ENCODE measurements at places on chromosomes 3 and 15.

- no peak for DNase-seq
Observed at GRCh38 chr15:99744142-99744541, 10.9 kb upstream of the LYSMD4 start.

- no peak for DNase-seq
Observed at GRCh38 chr3:160464321-160464720, 14.7 kb upstream of the TRIM59 start.

DNA sequence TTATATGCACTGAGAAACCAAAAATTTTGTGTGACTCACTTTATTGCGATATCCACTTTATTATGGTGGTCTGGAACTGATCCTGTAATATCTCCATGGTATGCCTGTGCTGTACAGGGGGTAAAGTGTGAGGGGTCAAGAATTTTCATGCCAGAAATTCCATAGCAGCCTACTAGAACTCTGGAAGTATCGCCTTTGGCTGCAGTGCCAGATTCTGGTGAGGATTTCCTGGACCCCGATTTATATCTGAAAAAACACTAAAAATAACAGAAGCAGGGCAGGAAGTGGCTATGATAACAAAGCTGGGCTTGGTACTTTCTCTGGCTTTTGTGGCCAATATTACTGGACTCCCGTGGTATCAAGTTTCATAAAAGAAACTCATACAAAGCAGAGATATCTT, 36.4 kb downstream of the CCDC80 start:
- DNase-seq: no peak

- DNase-seq: no peak
Observed at GRCh38 chr15:68348081-68348480, 70.5 kb downstream of the FEM1B start.

DNA sequence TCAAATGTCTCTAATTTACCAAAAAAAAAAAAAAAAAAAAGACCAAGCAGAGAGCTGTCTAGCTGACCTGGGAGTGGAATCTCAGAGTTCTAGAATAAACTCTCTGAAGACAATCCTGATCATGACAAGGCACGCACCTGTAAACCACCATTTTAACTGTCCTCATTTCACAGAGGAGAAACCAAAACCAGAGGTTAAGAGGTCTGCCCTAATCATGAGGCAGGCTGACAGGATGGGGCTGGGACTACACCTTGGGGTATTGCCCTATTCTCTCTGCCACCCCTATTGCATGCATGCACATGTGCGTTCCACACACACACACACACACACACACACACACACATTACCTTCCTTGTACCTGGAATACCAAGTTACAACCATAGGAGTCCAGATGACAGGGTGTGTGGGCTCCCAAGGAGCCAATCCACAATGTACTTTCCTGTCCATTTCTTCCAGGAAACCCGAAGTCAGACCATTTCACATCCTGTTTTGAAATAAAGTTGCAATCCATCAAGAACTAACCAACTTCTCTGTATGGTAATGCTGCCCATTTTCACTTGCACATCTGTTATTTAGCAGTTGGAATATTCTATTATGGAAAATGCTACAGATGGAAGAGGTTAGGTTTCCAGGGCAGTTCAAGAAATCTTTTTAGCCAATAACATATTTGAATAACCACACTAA, 34.6 kb downstream of the HSPBAP1 start:
- no peak for DNase-seq

GRCh38 chr15:68217341-68217740, 12.2 kb downstream of the CLN6 start:
- DNase-seq: no peak

DNA sequence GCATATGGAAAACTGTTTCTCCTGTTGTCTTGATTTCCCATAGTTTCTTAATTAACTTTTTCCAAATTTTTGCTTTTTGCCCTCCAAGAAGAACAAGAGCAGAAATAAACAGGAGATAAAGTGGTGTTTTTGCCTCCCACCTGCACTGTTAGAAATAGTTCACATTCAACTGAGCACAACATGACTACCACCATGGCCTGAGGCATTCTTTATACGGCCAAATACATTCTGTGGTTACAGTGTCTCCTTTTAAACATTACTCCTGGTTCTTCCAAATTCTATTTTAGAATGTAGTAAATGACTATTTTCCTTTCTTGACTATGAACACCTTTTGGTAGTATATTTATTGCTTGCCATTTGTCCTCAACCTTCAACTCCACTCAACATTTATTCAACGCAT, 98.5 kb downstream of the LARS2 start:
- DNase-seq: no peak

DNA sequence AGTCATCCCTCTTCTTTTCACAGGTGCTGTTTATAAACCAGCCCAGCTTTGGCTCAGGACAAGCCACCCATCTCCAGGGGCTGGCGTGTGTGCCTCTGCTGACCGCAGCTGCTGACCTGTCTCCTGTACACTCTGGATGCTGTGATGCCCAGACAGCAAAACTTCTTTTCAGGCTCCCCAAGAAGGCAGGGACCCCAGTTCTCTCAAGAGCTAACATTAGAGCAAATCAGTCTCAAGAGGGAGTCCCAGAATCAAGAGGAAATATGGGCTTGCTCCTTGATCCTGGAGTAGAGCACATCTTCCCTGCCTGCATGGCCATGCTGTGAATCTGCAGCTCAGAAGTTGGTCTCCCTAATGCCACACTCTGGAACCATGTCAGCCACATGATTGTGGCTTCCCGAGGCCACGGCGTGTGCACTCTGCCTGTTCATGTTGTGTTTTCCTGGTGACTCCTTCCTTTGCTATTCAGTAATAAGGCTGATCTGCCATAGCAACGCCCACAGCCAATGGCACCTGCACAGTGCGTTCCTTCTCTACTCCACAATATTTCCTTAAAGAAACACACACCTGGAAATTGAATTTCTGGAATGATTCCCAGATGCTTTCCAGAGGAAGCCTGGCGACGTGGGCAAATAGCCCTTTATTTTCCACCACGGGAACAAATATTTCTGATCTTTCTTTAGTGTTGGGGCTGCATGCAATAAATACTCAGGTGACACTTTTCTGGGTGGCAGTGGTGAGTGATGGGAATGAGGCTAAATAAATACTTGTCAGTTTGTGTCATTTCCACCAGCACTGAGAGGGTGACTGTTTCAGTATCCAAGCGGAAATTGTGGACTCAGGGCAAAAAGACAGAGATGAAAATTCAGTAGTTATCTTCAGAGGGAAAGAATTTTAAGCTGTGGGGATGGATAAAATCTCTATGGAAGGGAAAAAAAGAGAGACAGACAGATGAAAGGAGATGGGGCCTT, 21.9 kb upstream of the THSD4 start:
- no peak for DNase-seq

- no peak for DNase-seq
Observed at GRCh38 chr3:138359148-138359918, 11.0 kb downstream of the MRAS start.

DNA sequence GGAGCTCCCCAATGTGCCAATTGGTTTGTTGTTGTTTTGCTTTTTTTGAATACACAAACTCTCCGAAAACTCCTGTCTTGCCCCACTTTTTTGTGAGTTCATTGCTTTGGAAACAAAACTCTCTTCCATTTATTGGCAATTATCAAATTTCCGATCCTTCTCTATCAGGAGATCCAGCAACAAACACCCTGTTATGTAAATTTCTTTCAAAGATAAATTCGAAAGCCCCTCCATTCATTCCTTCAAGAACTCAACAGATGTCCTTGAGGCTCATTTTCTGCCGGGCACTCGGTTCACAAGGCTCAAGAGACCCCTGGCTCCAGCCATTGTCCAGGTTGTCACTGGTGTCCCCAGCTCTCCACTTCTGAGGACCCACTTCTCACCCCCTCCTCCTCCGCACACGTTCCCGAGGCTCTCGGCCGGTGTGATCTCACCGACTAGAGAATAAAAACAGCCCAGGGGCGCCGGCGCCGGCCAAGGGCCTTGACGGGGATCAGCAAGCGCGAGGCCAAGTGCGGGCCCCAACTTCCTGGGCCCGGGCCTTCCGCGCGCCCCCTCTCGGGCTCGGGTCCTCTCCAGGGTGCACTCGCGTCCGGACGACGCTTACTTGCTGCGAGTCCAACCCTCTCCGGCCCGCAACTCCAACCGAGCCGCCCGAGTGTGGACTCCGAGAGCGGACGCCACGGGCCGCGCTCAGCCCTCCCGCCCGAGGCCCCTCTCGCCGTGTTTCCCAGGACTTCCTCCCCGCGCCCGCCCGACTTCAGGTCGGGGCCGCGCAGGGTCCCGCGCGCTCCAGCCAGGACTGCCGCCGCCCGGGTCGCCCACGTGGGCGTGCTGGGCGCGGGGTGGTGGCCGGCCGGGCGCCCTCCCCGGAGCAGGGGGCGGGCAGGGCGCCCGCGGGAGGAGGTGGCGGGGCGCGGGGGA, 533 bp upstream of the SMAD3 start:
- DNase-seq: no peak

DNA sequence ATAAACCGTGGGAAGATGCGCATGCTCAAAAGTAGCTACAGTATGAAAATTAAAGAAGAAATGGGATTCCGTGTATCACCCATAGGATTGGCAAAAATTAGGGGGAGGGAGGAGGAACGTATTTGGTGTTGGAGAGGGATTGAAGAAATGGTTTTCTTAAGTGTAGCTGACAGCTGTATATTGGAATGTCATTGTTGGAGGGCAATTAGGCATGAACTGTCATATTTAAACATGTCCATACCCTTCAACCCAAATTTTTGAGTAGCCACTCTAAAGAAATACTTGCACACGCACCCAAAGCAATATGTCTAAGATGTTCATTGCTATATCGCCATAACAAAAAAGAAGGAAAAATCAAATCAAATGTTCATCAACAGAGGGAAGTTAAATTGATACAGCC, 144.7 kb downstream of the TLE3 start:
- no peak for DNase-seq

- no peak for DNase-seq
Observed at GRCh38 chr15:98583771-98584430, 64.4 kb upstream of the IGF1R start.

DNA sequence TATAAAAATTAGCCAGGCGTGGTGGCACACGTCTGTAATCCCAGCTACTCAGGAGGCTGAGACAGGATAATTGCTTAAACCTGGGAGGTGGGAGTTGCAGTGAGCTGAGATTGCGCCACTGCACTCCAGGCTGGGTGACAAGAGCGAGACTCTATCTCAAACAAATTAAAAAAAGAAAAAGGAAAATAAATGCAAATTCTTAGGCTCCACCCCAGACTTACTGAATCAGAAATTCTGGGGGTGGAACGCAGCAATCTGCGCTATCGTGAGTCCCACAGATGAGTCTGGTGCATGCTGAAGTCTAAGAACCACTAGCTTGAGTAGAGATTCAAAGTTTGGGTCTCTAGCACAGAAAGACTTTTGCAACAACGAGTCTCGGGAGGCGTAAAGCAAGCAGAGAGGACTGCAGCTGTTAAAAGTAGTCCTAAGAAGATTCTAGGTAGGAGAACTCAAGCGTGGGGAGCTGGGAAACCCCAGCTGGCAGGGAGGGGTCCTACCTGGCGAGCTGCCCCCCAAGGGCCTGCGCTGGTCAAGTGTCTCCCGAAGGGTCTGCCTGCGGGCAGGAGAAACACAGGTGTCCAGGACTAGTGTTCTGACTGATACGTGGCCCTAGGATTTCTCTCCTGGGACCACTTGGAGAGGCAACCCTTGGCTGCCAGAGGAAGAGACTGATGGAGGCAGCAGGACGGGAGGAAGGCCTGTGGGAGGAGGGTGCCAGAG, 21.9 kb downstream of the CEP19 start:
- DNase-seq: no peak

GRCh38 chr3:194277104-194277785, 73.9 kb downstream of the CPN2 start:
- no peak for DNase-seq

DNA sequence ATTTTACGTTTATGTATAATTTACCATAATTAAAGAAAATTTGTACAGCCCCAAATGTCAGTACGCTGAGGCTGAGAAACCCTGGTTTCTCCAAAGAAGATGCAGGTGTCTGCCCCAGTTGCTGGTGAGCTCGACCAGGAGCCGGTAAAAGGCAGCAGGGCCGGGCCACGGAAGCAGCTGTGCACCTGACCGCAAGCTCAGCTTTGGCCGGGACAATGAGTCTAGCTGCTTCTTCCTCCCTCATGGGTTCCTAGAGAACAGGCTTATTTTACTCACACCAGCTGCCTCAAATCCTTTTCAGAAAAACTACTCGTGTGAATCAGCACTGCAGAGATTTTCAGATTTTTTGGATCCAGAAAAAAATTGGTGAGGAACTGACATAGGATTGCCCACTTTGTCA, 18.0 kb upstream of the ZXDC start:
- DNase-seq: no peak

DNA sequence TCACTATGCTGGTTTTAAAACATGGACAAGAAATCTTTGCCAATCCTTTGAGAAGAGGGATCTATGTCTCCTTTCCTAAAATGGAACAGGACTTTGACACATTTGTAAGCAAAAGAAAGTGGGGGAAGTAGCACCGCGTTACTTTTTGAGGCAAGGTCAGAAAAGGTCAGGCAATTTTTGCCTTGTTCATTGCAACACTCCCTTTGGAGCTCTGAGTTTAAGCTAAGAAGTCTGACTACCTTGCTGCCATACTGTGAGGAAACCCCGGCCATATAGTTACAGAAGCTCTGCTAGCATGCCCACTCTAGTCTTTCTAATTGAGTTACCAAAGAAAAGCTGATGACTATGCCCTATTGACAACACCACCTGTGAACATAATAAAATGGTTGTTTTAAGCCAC, 1.4 kb downstream of the FAM227B start:
- DNase-seq: no peak

DNA sequence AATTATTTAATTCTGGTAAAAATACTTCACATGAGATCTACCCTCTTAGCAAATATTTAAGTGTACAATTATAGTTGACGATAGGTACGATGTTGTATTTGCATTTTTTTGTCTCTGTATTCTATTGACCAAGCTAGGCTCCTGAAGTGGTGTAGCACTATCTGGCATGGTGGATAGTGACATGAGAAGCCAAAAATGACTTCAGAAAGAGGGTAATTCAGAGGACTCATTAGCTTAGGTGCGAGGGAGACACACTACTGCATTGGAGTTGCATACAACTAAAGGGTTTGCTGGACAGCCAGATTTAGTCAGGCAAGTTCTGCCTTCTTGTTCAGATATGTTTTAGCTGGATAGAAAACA, 50.6 kb downstream of the KBTBD8 start:
- DNase-seq: no peak

DNA sequence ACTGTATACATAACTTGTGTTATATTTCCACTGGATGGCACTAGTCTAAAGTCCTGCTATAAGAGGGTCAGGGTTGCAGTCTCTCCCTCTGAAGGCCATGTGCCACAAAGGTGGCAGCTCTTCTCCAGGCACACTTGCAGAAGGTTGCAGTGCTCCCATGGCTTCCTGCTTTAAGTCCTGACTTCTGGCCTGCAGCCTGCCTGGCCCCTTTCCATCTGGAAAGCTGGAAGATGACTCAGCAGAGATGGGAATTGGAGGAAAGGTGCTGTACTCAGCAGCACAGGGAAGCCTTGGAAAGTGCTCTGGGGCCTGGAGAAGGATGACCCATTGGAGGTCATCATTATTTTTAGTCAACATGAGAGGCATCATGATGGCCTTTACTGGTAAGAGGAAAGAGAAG, 40.9 kb upstream of the MRPL3 start:
- no peak for DNase-seq

GRCh38 chr3:187848401-187848800, 103.1 kb upstream of the BCL6 start:
- DNase-seq: no peak

All from B cell (primary cell).